ENCODE measurements at places on chromosomes 3 and 15. TPM values are rescaled to one million over a fixed set of nuclear protein-coding genes. Genes with fewer than 3 reads are reported as not detected.

The FBXW12 gene
- total RNA-seq: not detected

The GATM gene
- 9.3 TPM for total RNA-seq

The VGLL3 gene
- total RNA-seq: 4.0 TPM

The NDUFAF3 gene
- total RNA-seq: 159 TPM

The GOLGA6B gene
- total RNA-seq: not detected

The RAB6B gene
- 59.1 TPM for total RNA-seq

The UACA gene
- 33.7 TPM for total RNA-seq

The GPR15 gene
- not detected for total RNA-seq

The SCN11A gene
- total RNA-seq: 0.05 TPM

The WWTR1 gene
- 39.1 TPM for total RNA-seq

The A4GNT gene
- not detected for total RNA-seq

The STRA6 gene
- total RNA-seq: not detected

The DNASE1L3 gene
- total RNA-seq: 4.5 TPM

The PIGBOS1 gene
- 7.6 TPM for total RNA-seq

The NPAP1 gene
- total RNA-seq: not detected
